ENCODE measurements at places on chromosomes 1 and 21. TPM values are rescaled to one million over a fixed set of nuclear protein-coding genes. Genes with fewer than 3 reads are reported as not detected.

FAM72C gene
- not detected for polyA plus RNA-seq

TFF3 gene
- 7.9 TPM for polyA plus RNA-seq

LCE6A gene
- polyA plus RNA-seq = not detected

KIF14 gene
- polyA plus RNA-seq = 0.03 TPM

Data from heart right ventricle (tissue), 16 donors.